ENCODE measurements at places on chromosomes 4 and X.

- no peak for DNase-seq
Observed at GRCh38 chrX:118066867-118067515, 49.6 kb downstream of the KLHL13 start.

DNA sequence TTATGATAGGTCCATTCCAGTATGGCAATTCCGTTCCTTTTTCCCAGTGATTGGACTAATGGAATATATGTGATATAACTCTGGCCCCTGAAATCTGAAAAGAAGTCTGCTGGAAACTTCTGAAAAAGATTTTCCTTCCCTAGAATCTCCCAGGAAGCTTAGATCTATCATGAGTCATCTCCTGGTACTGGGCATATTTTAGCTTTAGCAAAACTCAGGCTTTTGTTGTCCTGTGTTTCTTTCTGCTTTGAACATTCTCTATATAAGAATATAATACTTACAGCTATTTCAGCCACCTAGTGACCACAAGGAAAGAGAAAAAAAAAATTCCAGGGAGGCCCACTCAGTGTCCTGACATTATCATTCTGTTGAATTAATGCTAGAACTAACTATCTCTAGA, 597.2 kb upstream of the GRIA3 start:
- no peak for DNase-seq

DNA sequence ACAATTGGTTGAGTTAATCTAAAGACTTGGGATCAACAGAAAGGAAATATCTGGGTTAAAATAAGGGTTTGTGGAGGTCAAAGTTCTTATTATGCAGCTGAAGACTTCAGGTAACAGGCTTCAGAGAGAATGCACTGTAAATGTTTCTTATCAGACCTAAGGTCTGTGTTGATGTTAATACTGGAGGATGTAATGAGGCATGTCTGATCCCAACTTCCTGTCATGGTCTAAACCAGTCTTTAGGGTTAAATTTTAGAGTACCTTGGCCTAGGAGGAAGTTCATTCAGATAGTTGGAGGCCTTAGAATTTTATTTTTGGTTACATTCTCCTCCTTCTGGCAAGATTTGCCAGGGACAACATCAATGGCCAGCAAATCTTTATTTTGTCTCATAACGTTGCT, 72.1 kb upstream of the GC start:
- no peak for DNase-seq

GRCh38 chr4:13783800-13784411, 156.4 kb upstream of the BOD1L1 start:
- no peak for DNase-seq
